Type B pancreatic cell (in vitro differentiated cells): ENCODE measurements at places on chromosomes 7 and 10. TPM values are rescaled to one million over a fixed set of nuclear protein-coding genes. Genes with fewer than 3 reads are reported as not detected.

- peaks cover 3% of the 10 kb centered on the region for H3K36me3 ChIP-seq
- no peak for DNase-seq
- H3K27me3 ChIP-seq: peaks cover 4% of the 10 kb centered on the region
- H3K27ac ChIP-seq: peak overlapping the region; percentile 8
- H3K4me3 ChIP-seq: no peak overlapping the region
These were observed 136.5 kb upstream of the NAMPT start for GRCh38 chr7:106421181-106421762.

The CYP3A4 gene
- total RNA-seq: 4.2 and 10.0 TPM in 2 replicates

GRCh38 chr10:36448760-36449691 lies 676.4 kb upstream of the ANKRD30A start:
- peaks cover 18% of the 10 kb centered on the region for H3K4me1 ChIP-seq
- DNase-seq: no peak
- H3K27me3 ChIP-seq: no peaks in the 10 kb centered on the region
- no peaks in the 10 kb centered on the region for H3K36me3 ChIP-seq
- no peak overlapping the region for H3K27ac ChIP-seq

DNA sequence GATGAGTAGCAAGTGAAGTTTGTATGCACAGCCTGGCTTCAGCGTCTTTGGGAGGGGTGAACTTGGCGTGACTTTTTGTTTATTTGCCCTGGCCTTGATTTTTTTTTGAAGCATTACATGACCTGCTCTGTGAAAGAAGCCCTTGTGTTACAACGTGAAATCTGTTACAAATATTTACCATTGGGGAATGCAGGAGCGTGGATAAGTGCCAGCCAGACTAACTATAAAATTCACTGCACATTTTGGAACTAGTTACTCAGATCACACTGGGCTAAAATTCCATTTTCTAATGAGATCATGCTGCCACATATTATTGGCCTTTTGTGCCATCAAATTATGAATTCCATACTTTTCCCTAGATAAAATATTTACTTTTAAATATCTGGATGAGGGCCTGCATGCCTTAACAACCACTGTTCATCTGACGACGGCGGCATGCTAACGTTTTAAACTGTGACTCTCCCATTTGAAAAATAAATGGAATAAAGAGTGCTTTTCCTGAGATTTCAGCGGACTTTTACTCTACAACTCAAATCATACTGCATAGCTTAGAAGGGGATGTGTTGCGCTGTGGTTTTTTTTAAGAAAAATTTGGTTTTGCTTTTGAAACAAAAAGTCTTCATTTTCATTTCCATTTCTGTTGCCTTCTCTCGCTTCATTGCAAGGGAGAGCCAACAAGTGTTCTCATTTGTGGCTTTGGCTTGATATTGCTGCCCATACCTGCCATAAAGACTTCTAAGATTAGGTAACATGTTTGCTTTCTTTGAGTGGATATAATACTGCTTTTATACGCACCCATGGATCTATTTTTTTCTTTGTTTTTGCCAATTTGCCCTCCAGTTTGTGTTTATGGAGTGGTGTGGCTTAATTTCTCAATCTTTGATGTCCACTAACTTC lies 352.2 kb downstream of the TFEC start:
- no peak overlapping the region for H3K27ac ChIP-seq
- H3K36me3 ChIP-seq: no peaks in the 10 kb centered on the region
- no peak overlapping the region for H3K4me3 ChIP-seq
- DNase-seq: no peak
- peaks cover 26% of the 10 kb centered on the region for H3K4me1 ChIP-seq

DNA sequence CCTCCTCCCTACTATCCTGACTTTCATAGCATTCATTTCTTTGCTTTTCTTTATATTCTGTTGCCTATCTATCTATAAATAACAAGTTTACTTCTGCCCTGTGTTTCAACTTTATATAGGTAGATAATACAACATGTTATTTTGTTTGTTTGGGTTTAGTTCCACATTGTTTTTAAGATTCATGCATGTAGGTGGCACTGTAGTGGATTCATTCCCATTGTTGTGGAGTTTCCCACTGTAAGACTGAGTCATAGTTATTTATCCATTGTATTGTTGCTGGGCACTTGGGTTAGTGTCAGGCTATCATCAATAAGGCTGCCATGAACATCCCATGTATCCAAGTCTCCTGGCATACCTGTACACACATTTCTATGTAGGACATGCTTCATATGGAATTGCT lies 127.7 kb downstream of the ARHGAP22 start:
- no peak overlapping the region for H3K4me3 ChIP-seq
- H3K36me3 ChIP-seq: no peaks in the 10 kb centered on the region
- H3K27me3 ChIP-seq: peaks cover 3% of the 10 kb centered on the region
- H3K4me1 ChIP-seq: peaks cover 10% of the 10 kb centered on the region
- no peak overlapping the region for H3K27ac ChIP-seq

DNA sequence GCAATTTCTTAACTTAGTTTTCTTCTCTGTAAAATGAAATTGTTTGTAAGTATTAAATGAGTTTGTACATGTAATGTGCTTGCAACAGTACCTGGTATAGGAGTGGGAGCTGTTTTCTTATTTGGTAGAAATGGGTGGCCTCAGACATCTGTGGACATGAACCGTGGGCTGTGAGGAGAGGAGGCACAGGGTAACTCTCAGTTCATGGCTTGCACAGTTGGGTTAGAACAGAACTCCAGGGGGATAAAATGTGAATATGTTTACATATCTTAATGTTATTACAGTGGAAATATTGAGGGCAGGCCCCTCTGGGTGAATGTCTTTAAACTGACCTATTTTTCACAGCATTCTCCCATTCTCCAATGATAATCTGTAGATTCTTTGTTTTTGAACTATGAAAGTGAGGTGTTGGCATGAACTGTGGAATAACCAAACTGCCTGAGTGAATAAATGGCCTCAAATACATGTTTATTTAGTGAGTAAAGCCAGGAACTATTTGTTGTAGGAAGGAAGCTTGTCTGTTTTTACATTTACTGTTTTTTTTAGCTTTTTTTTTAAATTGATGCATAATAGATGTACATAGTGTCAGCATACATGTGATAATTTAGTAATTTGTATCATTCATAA lies 2.6 kb downstream of the ABCA13 start:
- no peaks in the 10 kb centered on the region for H3K36me3 ChIP-seq
- DNase-seq: no peak
- H3K27me3 ChIP-seq: no peaks in the 10 kb centered on the region
- H3K4me1 ChIP-seq: no peaks in the 10 kb centered on the region
- no peak overlapping the region for H3K4me3 ChIP-seq
- no peak overlapping the region for H3K27ac ChIP-seq

DNA sequence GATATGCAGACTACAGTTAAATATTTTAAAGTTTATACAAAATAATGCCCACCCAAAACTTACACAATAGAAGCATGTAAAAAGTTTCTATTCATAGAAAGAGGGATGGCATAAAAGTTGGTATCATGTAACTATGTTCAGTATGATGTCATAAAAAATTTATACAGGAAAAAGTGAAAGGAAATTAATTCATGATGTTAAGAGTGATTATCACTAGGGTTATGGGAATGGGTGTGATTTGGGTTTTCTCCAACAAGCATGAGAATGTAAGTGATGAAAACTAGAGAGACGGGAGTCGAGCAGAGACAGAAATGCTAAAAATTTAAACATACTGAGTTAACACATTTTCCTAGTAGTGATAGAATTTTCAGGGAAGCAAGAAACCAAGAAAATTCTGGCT lies 52.7 kb downstream of the GDI2 start:
- H3K4me3 ChIP-seq: no peak overlapping the region
- H3K27me3 ChIP-seq: no peaks in the 10 kb centered on the region
- DNase-seq: no peak

GRCh38 chr10:30072068-30072467 lies 12.7 kb upstream of the JCAD start:
- no peaks in the 10 kb centered on the region for H3K36me3 ChIP-seq
- no peak overlapping the region for H3K27ac ChIP-seq
- peaks cover 22% of the 10 kb centered on the region for H3K4me1 ChIP-seq

DNA sequence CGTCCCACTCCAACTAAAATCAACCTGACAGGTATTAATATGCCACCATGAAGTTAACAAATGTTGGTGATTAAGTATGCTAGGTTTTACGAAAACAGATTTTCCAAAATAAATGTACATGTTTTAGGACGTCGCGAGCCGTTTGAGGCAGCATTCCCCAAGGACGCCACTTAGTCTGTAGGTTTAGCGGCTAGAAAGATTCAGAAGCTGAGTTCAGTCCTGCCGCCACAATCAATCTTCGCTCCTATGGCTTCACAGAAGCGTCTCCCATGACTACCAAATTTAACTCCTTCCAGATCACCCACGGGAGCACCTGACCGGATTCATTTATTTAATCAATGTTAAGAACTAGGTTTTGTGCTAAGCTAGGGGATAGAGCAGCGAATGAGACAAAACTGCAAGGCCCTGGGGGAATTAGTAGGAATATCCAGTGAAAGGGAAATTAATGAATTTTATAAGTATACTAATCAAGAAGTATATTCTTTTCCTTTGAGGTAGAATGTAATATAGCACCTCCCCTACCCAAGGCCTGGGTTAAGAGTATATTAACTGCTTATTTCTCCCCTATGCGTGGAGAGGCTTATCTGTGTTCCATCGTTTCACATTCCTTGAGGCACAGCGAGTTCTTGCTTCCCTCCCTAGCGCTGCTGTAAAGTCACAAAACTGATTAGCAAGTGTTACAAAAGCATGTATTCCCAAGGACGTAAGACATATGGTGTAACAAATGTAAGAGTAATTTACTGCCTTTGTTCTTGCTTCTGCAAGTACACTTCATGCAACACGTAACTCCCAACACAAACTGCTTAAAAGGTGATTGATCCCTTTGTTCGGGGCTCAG lies 994 bp upstream of the CYP51A1 start:
- H3K4me3 ChIP-seq: peak overlapping the region; percentile 99
- H3K36me3 ChIP-seq: peaks cover 14% of the 10 kb centered on the region
- no peaks in the 10 kb centered on the region for H3K27me3 ChIP-seq

GRCh38 chr10:76190634-76191270 lies 759.3 kb downstream of the LRMDA start:
- peak overlapping the region; percentile 17 for H3K4me3 ChIP-seq
- no peak for DNase-seq
- no peaks in the 10 kb centered on the region for H3K36me3 ChIP-seq
- peaks cover 30% of the 10 kb centered on the region for H3K27me3 ChIP-seq
- H3K27ac ChIP-seq: peak overlapping the region; percentile 78
- peaks cover 34% of the 10 kb centered on the region for H3K4me1 ChIP-seq

The KCNMA1 gene
- 27.9 and 30.1 TPM in 2 replicates for total RNA-seq

DNA sequence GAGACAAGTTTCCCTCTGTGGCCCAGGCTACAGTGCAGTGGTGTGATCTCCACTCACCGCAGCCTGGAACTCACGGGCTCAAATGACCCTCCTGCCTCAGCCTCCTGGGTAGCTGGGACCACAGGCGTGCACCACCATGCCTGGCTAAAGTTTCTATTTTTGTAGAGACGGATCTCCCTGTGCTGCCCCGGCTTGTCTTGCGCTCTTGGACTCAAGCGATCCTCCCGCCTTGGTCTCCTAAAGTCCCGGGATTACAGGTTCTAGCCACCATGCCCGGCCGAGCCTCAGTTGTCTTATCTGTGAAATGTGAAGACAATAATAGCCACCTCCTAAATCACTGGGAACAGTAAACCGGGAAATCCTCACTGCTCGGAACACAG lies 88.1 kb downstream of the FOXL3 start:
- peak overlapping the region; percentile 75 for H3K27ac ChIP-seq
- peak overlapping the region; percentile 34 for H3K4me3 ChIP-seq
- H3K36me3 ChIP-seq: no peaks in the 10 kb centered on the region
- DNase-seq: peak; percentile 52
- peaks cover 6% of the 10 kb centered on the region for H3K4me1 ChIP-seq

GRCh38 chr7:114182837-114183236 lies 231.8 kb upstream of the FOXP2 start:
- DNase-seq: no peak
- no peaks in the 10 kb centered on the region for H3K36me3 ChIP-seq
- H3K27ac ChIP-seq: no peak overlapping the region

GRCh38 chr10:110434489-110435096 lies 63.1 kb upstream of the DUSP5 start:
- no peaks in the 10 kb centered on the region for H3K36me3 ChIP-seq
- no peaks in the 10 kb centered on the region for H3K27me3 ChIP-seq
- H3K27ac ChIP-seq: no peak overlapping the region

DNA sequence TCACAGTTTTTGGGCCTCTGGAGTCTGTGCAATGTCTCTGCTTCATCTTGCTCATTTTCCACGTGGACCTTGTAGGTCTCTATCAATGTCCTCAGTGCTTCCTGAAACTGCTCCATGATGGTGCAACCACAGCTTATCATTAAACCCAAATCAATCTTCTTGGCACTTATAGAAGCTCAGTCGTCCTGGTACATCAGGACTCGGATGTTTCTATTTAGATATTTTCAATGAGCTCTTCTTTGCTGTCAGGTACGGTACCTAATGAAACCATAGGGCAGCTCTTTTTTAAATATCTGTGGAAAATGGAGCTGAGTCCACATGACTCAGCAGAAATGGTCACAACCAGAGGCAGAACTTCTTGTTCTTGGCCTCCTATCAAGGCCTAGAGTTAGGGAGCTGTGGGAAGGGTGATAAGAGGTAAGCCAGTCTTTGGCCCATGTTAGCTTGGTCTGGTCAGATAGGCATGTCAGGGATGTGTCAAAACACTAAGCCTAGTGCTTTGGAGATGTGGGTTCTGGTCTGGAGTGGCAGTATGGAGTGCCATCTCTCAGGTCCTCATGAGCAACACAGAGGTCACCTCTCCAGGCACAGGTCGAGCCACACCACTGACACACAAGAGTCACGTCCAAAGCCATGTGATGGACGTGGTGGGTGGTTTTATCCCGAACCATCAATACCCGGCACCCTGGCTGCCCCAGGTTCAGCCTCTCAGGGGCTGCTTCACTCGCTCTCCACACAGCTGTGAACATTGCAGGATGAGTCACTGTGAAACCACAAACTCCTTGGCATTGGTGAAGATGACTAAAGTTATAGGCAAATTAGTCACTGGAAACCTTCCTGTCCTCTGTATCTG lies 87.0 kb downstream of the TBXAS1 start:
- no peak for DNase-seq
- H3K27me3 ChIP-seq: peaks cover 2% of the 10 kb centered on the region
- no peak overlapping the region for H3K4me3 ChIP-seq
- H3K27ac ChIP-seq: no peak overlapping the region
- H3K4me1 ChIP-seq: peaks cover 9% of the 10 kb centered on the region

- peaks cover 8% of the 10 kb centered on the region for H3K27me3 ChIP-seq
- H3K4me1 ChIP-seq: peaks cover 23% of the 10 kb centered on the region
- no peak overlapping the region for H3K4me3 ChIP-seq
- H3K27ac ChIP-seq: no peak overlapping the region
- no peak for DNase-seq
These were observed 151.9 kb upstream of the ITGB1 start for GRCh38 chr10:33109788-33110469.
